ENCODE measurements at places on chromosomes 1 and 21.
A peak's percentile ranks its signal among the peaks of the same experiment; 100 is the strongest.

- no peak for DNase-seq
Measured at GRCh38 chr1:1130206-1131120, 14.6 kb upstream of the C1orf159 start.

DNA sequence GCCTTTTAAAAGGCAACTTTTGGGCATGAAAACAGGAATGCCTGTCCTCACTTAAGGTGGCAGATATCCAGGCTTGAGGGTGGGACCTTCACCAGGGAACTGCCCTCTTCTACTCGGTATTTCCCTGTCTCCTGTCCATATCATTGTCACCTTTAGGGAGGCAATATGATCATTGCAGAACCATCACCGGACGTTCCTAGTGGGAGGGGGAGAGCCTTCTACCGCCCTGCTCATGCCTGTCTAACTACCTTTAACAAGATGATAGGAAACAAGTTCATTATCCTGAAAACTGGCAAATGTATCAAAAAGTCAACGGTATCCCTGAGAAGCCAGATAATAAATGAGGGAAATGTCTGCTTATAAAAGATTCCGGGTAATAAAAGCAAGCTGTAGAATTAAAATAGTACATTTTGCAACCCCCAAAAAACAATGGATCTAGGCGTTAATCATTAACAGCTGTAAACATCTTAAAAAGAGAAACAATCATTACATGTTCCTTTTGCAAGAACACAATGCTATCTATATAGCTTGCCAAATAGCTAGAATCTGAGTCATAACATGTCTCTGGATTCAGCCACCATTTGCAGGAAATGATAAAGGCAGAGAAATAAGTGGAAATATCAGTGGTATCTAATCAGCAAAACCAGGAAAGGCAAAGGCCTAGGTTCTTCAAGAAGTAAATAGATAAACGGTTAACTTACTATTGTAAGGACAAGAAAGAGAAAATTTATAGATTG lies 852.9 kb upstream of the ADGRL4 start:
- DNase-seq: no peak

DNA sequence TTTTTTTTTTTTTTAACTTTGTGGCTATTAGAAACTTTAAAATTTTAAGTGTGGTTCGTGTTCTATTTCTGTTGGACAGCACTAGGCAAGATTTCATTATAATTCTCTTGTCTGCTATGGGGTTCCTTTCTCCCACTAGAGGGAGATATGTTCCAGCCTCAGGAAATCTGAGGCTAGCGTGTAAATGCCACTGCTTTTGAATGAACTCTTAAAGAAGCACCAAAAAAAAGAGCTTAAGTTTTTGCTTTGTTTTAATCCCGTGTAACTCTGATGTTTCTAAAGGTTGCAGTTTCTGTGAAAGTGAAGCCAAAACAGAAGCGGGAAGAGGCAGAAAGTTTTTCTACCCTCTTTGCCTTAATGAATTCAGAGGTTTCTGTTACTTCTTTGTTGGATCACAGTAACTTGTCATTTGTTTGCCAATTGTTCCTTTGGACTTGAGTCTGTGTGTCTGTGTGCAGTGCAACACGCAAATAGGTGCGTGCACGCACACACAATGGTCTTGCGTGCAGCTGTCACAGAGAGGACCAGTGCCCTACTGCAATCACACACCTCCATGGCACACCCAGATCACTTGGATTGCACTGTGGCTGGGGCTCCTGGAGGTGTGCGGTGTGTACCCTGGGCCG lies 32.3 kb downstream of the HHAT start:
- no peak for DNase-seq

DNA sequence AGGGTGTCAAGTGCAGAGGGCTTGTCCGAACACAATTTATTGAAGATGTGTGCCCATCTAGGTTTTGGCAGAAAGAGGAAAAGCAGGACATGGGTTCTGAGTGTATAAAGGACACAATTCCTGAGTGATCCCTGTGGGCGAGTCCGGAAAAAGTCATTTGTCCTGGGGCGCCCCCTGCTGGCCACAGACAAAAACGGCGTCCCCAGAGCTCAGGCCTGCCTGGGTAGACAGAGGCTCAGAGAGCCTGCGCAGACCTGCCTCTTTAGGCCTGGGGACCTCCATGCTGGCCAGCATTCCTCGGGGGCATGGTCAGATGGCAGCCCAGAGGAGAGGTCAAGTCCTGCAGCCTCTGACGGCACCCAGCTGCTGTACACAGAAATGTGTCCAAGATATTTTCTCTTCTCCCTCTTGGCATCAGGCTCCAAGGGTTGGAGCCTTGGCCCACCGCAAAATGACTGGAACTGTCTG lies 65.5 kb upstream of the LRP8 start:
- no peak for DNase-seq

GRCh38 chr1:115595279-115596079 lies 46.3 kb upstream of the VANGL1 start:
- peak; percentile 39 for DNase-seq

GRCh38 chr21:42317826-42318746 lies 2.9 kb upstream of the TFF3 start:
- DNase-seq: no peak

DNA sequence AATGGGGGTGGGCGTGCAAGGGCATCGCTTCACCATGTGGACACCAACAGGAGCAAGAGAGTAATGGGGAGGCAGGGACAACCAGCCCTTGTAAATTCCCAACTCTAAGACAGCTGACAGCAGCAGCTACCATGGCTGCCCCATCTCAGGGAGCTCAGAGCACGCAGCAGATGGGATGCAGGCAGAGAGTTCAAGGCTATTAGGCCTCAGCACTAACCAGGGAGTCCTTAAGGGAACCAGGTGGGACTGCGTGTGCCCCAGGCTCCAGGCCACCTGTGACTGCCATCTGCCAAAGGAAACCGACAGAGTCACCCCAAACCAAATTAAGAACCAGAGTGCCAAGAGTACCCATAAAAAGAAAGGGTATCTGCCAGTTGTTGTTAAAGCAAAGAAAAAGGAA lies 33.7 kb upstream of the PRDM2 start:
- DNase-seq: no peak

DNA sequence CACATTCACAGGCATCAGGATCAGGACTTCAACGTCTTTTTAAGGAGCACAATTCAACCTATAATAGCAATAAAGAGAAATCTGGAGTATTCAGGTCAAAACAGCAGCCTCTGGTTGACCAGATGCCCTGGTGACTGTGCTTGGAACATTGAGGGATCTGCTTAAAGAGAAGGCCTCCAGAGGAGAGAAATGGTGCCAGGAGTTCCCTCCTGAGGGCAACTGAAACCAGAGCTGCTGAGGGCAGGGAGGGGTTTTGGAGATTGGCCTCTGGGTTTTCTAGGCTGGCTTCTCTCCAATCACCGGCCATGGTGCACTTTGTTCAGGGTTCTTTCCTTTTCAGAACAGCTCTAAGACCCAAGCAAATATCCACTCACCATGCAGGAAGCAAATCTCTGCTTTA lies 190.7 kb upstream of the KIAA0040 start:
- DNase-seq: no peak

Data from activated CD8-positive, alpha-beta memory T cell treated with anti-CD3 and anti-CD28 coated beads for 1 hour (primary cell).